ENCODE measurements at places on chromosomes 7 and 10. TPM values are rescaled to one million over a fixed set of nuclear protein-coding genes. Genes with fewer than 3 reads are reported as not detected.

DNA sequence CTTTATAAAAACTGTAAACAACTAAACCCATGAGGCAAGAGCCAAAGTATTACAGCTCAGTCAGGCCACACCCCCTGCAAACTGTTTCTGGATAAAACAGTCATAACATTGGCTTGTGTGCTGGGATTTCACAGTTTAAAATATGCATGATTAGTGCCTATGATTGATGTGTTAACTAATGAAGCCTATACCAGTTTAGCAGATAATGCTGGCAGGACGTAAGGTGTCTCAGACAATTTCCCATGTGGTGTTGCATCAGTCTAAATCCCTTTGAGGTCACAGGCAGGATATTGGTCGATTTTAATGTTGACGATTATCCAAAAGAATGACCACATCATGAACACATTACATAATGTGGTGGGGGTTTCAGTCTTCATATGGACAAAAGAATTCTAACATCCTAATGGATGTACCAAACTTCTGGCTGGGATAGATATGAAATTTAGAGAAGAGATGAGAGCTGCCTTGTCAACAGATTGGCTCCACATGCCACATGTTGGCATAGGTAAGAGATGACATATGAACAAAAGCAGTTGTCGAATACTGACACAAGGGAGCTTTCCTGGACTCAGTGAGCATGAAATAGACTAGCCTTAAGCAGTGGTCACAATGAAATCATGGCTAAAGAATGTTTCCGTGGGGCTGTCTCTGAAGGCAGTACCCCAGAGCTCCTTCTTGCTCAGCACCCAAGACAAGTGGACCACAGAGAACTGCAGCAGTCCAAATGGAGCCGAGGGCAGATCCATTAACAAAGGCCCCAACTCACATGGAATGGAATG, 445.6 kb downstream of the GFRA1 start:
- DNase-seq: no peak

- DNase-seq: no peak
Observed at GRCh38 chr10:121926671-121927317, 1.0 kb downstream of the ATE1 start.

GRCh38 chr7:18165166-18165565, 137.5 kb upstream of the PRPS1L1 start:
- DNase-seq: no peak

- DNase-seq: peak; percentile 90
Observed at GRCh38 chr10:77949167-77949566, 22.6 kb upstream of the DLG5 start.

DNA sequence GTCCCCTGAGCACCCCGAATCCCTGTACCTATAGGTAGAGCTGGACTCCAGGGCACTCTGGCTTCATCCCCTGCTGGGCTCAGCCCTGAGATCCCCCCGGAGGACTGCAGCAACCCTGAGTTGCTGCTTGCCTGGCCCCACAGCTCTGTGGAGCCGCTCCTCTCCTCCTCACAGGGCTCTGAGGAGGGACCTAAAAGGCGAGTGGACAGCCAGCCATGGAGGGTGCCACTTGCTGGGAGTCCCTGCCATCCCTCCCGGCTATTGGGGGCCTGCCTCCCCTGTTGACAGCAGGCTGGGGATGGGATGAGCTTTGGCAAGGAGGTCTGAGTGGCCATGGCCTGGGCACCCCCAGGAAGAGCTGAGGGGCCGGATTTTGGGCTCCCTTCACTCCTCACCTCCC, 28.0 kb upstream of the RASGEF1A start:
- DNase-seq: no peak

DNA sequence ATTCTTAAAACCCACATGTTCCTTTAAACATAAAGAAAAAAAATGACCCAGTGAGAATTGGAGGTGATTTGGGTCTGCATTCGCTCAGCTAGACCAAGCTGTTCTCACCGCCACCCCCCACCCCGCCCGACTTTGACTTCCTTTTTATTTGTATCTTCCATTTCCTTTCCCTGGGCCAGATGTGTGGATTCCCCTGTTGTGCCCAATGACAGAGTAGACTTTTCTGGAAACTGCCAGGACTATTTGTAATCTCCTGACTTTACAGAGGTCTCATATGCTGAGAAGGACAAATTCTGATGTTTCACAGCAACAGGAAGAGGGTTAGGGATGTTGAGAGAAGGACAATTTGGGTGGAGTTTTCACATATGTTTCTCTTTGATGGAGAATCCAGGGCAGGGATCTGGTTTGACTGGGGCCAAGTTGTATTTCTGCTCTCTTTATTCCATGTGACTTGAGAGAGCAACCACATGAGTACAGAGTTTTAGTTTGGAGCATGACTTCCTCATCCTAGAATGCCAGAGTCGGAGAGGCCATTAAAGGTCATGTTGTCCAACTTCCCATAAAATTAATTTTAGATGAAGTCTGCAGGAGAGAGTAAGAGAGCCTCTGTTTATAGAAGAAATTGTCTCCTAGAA, 1023.2 kb downstream of the LRMDA start:
- no peak for DNase-seq

Gene SUN3
- not detected for total RNA-seq

Gene OGDHL
- not detected for total RNA-seq

Gene ATP5F1C
- total RNA-seq: 224 TPM

Gene EPO
- not detected for total RNA-seq

Gene HKDC1
- total RNA-seq: not detected

All from breast epithelium (tissue), 4 donors.